ENCODE measurements at places on chromosomes 3 and 15. TPM values are rescaled to one million over a fixed set of nuclear protein-coding genes. Genes with fewer than 3 reads are reported as not detected.

DNA sequence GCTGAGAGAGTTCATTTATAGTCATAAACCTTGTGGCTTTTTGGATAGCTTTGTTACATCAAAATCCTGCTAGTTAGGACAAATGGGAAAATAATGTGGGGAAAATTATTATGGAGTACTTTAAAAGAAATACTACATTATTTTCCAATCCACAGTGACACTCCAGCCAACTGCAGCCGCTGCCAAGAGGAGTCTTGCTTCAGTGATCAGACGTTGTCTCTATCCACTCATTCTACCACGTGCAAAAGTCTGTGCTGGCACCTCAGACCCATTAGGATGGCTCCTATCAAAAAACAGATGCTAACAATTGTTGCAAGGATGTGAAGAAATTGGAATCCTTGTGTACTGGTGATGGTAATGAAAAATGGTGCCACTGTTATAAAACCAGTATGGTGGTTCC, 128.6 kb upstream of the IQSEC1 start:
- no peak for DNase-seq

The CACNA2D3 gene
- 4.3 TPM for total RNA-seq

DNA sequence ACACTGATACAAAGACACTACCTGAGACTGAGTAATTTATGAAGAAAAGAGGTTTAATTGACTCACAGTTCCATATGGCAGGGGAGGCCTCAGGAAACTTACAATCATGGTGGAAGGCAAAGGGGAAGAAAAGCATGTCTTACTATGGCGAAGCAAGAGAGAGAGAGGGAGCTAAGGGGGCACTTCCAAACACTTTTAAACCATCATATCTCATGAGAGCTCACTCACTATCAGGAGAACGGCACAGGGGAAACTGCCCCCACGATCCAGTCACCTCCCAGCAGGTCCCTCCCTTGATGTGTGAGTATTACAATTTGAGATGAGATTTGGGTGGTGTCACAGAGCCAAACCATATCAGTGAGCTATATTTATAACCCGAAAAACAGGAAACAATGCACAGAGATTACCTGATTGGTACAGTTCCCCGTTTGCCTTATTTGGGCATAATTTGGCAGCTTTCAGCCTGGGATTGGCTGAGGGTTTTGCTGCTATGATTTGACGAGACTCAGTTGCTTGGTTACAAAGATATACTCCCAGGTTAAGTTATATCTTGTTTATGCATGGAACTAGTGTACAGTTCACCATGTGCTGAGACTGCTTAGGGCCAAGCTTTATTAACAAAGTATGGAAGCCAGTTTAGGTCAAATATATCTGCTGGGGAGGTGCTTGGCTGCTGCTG, 184.2 kb downstream of the NR2F2 start:
- DNase-seq = no peak

DNA sequence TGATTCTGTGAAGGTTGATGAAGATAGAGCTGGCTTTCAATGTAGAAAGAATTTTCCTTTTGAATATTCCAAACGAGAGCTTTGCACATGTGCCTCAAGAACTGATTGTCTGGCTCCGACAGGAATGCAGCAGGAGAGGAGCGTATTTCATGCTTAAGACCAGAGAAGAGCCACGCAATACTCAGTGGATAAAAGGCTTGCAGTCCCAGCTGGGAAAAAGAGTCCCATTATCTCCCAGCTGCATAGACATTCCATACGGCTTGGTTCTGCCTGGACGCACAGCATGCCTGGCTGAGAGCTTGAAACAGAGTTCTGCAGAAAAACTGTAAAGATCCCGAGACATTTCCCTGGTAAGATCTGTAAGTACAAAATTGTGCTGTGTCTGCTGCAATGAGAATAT, at the start of gene CNTN6:
TSS of gene CNTN6 (plus strand) at position 254 of the 400 bp plus-strand sequence. CDS start 54,985 bp downstream, outside the sequence.
- no peak for DNase-seq

GRCh38 chr3:59809710-59810444, 760.1 kb upstream of the CFAP20DC start:
- peak; percentile 29 for DNase-seq

GRCh38 chr15:73608941-73609340, 24.2 kb downstream of the NPTN start:
- DNase-seq = peak; percentile 50

GRCh38 chr3:47485812-47486211, 10.1 kb upstream of the SCAP start:
- peak; percentile 63 for DNase-seq

The DUOXA2 gene
- not detected for total RNA-seq

DNA sequence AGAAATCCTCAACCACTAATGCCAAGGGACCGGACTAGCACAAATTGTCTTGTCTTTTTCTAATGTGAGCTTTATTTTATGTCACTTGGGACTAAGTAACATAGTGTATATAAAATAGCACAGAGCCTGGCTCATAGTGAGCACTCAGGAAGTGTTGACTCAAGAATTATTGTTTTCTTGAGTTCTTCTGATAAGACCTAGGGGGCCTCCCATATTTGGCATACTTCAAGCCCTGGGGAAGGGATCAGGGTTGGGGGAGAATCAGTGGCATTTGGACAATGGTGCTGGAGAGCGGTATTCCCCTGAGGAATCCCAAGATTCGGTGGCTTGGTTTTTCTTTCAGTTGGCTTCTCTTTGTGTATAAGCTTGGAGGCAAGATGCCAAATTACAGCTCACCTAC, 19.4 kb downstream of the ZNF80 start:
- no peak for DNase-seq

The TLR9 gene
- not detected for total RNA-seq

DNA sequence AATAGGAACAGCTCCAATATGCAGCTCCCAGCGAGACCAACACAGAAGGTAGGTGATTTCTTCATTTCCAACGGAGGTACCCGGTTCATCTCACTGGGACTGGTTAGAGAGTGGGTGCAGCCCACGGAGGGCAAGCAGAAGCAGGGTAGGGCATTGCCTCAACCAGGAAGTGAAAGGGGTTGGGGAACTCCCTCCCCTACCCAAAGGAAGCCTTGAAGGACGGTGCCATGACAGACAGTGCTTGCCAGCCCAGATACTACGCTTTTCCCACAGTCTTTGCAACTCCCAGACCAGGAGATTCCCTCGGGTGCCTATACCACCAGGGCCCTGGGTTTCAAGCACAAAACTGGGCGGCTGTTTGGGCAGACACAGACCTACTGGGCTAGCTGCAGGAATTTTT, 576.9 kb upstream of the NECTIN3 start:
- DNase-seq = no peak

DNA sequence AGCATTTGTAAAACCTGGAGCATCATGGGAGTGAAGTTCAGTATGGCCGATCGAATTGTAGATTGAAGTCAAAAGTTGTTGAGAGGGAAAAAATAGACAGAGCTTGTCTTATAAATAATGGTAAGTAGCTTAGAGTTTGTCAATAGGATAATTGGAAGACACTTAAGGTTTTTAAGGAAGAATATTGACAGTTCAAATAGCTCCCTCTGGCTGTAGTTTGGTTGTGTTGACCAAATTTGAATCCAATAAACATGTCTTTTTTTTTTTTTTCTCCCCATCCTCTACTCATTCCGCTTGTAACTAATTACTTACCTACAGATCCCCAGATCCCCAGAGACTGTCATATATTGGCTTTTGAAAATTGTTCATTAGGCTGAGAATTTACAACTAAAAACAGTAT, 677.0 kb downstream of the AGBL1 start:
- DNase-seq = no peak

DNA sequence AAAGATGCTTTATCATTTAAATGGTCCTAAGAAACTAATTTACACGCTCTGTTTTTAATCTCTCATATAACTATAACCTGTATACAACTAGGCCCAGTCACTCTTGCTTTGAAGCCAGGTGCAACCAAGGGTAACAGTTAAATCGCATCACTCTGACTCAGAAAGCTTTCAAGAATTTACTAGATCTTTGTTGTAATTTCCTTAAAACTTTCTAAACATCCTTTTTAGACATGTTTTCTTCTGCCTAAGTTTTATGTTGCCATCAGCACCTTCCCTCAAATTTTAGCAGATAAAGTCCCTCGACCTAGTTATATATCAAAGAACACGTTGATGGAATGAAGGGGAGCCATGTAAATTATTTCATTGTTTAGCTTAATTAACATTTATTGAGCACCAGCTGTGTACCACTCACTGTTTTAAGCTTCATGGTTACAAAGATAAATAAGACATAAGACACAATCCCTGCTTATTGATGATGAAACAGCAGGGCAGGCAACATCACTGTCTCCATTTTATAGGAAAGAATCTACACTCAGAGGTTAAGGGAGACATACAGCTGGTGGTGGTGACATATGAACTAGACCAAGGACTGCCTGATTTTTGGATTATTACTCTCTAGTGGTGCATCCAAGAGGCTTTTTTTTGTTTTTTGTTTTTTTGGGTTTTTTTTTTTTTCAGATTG, 101.0 kb downstream of the CD200R1L start:
- no peak for DNase-seq

- DNase-seq = no peak
These were observed 90.8 kb downstream of the ANP32A start for GRCh38 chr15:68729789-68730411.

GRCh38 chr3:122077293-122078234, 22.4 kb downstream of the CD86 start:
- no peak for DNase-seq

The EHHADH gene
- 2.9 TPM for total RNA-seq

GRCh38 chr3:54176106-54176505, 53.8 kb downstream of the CACNA2D3 start:
- DNase-seq = no peak

The SPINT1 gene
- total RNA-seq = 0.32 TPM

The SOX14 gene
- total RNA-seq = not detected

The MITF gene
- 13.5 TPM for total RNA-seq

The SCN11A gene
- total RNA-seq = under 0.01 TPM

The EPHB3 gene
- 3.5 TPM for total RNA-seq

The SUMF1 gene
- 47.4 TPM for total RNA-seq

- DNase-seq = peak; percentile 13
These were observed 113.8 kb downstream of the PPM1L start for GRCh38 chr3:160869825-160870224.

DNA sequence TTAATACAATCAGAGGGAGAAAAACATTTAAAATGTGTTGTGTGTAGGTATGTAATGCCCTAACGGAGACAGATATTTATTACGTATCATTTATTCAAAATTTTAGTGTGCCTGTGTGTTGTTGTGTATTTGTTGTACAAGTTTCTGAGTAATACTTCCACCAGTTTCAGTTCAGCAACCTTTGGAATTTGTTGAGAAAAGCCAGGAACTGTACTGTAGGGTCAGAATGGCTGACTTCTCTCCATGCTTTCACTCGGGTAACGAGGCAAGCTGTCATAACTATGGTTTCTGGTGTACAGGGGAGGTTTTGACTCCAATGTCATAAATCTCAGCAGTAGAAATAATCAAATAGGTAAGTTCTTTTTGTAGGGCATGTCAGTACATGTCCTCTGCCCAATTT, 23.8 kb upstream of the CNTN6 start:
- DNase-seq = peak; percentile 36

The ZNF860 gene
- 0.86 TPM for total RNA-seq

- no peak for DNase-seq
These were observed 10.8 kb upstream of the SLC6A20 start for GRCh38 chr3:45807133-45807532.

The TJP1 gene
- total RNA-seq = 103 TPM

DNA sequence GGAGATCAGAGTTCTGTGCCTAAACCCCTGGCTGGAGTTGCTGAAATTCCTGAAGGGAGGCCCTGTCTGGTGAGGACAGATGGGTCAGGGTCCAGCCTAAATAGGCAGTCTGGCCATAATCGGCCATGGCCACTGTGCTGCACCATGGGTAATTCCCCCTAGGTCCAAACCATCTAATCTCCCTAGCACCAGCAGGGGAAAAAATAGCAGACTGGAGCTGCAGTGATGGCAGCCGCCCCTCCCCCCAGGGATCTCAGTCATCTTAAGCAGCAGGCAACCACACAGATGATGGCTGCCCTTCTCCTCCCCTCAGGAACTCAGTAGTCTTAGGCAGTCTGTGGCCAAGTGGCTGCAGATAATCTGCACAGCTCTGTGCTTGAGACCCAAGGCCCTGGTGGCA, 68.4 kb upstream of the CD96 start:
- DNase-seq = no peak

The EBLN2 gene
- 8.6 TPM for total RNA-seq

GRCh38 chr3:175489406-175489805, 630.3 kb downstream of the NAALADL2 start:
- DNase-seq = no peak

- DNase-seq = peak; percentile 26
These were observed 58.1 kb upstream of the LCTL start for GRCh38 chr15:66623801-66624453.

DNA sequence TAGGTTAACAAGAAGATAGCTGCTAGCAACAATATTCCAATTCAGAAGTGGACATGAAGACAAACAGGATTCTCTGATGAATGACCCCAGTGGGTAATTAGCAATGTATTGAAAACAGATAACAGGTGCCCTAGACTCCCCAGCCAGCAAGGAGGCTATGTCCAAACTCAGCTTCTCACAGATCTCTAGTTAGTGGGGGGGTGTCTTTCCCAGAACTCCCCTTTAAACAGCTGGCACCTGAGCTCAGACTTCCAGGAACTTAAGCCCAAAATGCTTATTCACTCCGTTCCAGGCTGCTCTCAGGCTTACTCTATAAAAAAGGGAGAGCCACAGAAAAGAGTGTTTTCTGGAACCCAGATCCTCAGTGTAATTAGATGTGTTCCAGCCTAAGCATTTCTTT, 423.0 kb upstream of the THBS1 start:
- no peak for DNase-seq

- DNase-seq = no peak
These were observed 1092.0 kb downstream of the DIPK2A start for GRCh38 chr3:145063616-145064015.

DNA sequence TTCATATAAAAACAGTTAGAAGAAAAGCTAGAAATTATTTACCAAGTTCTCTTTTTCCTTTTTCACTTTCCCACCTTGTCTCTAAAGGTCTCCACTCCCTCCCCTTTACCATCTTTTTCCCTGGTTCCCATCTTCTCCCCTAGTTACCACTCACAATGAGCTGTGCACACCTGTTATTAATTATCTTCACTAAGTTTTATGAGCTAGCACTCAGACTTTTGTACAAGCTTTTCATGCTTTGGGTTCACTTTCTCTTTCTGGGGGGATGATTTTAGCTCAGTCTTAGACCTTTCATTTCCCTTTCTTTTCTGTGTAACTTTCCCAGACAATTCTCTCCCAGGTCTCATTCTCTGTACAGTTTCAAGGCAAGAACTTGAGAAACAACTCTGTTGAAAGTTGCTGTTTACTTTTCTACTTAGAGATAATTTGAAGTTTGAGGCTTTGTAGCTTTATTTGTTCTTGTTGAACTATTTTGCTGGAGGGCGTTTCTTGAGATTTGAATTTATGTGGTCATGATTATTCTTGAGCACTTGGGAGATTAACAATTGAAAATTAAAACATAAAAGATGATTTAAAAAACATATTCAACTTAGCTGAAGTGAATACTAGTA, 24.0 kb upstream of the AADAC start:
- DNase-seq = peak; percentile 48

- DNase-seq = no peak
These were observed 2.3 kb upstream of the EIF1B start for GRCh38 chr3:40307176-40307575.

Data from fibroblast of villous mesenchyme (primary cell).